ENCODE measurements at places on chromosomes 16 and 17.

DNA sequence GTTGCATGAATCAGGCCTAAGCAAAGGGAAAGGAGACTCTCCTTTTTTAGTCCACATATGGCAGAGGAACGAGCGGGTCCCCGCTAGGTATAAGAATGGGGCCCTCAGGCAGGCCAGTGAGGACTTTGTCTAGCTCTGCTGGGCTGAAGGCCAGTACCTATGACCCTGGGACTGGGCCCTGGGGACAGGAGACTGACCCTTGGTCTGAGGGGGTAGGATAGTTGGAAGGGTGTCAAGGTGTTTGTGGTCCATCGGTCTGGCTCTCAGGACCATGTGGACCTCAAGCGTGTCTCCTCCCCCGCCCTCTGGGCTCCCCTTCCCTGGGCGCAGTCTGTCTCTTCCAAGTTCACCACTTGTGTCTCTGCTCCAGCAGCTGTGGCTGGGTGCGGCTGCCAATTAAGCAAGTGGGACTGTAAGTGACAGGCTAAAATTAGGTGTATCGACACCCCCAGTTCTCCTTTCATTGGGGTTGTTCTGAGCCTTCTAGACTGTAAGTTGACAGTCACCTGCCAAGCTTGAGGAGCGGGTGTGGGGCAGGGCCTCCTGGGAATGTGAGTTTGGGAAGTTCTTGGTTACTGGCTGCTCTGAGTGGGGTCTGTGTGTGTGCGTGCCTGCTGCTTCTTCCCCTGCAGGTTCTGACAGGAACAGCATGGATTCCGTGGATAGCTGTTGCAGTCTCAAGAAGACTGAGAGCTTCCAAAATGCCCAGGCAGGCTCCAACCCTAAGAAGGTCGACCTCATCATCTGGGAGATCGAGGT, 24.5 kb downstream of the AKAP1 start:
- no peak for DNase-seq

- no peak for DNase-seq
These were observed 31.6 kb upstream of the CDRT15 start for GRCh38 chr17:14268264-14268663.

GRCh38 chr17:41178843-41179616, 1.0 kb upstream of the KRTAP4-2 start:
- no peak for DNase-seq

GRCh38 chr16:27515874-27516353, 33.8 kb downstream of the GTF3C1 start:
- peak; percentile 31 for DNase-seq

- no peak for DNase-seq
These were observed 50.5 kb downstream of the CACNG5 start for GRCh38 chr17:66885417-66885816.

- DNase-seq: no peak
These were observed 33.0 kb upstream of the ZNF750 start for GRCh38 chr17:82872591-82873520.

GRCh38 chr17:31470592-31470991, 79.1 kb downstream of the RAB11FIP4 start:
- no peak for DNase-seq

DNA sequence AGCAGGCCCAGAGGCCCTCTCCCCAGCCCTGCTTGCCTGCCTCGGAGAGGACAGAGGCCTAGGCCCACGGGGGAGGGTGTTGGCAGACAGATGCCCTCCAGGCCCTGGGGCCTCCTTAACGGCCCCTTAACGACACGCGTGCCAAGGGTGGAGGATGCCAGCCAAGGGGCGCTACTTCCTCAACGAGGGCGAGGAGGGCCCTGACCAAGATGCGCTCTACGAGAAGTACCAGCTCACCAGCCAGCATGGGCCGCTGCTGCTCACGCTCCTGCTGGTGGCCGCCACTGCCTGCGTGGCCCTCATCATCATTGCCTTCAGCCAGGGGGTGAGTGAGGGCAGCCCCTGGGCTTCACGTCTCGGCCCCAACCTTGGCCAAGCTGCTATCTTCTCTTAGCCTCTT, 21.7 kb downstream of the ADCY7 start:
- no peak for DNase-seq

DNA sequence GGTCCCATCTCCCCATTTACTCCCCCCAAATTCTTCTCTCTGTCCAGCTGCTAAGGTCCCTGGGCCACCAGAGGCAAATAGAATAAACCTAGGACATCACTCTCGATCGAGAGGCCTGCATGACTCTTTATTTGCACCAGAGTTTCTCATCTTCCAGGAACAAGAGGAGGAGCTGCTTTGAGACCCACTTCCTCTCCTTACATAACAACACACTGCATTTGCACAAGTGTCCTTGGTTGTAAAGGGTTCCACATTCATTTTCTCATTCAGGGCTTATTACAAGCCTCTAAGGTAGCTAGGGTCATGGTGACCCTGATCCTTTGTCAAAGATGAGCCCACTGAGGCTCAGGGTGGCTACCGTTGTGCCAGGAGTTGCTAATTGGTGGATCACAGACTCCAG, 38.1 kb upstream of the RHOT1 start:
- no peak for DNase-seq

DNA sequence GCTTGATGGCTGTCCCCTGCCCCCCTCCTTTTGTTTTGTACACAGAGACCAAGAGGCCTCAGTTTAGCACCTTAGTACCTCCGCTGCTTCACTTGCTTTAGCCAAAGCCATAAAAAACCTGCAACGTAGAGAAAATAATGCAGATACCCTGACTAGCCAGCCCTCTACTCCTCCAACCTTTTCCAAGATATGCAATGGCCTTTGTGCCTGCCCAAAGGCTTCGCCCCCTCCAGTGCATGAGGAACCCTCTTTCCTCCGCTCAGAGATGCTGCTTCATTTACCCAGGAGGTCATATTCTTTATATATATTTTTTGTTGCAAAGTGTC, 17.0 kb downstream of the CNTNAP1 start:
- DNase-seq: no peak

GRCh38 chr17:47621293-47622179, 28.2 kb upstream of the KPNB1 start:
- DNase-seq: peak; percentile 75

GRCh38 chr16:55577887-55578286, 11.4 kb downstream of the CAPNS2 start:
- no peak for DNase-seq

GRCh38 chr16:82108774-82109173, 61.2 kb downstream of the MPHOSPH6 start:
- DNase-seq: no peak

GRCh38 chr17:28402224-28402630, 3.8 kb downstream of the SLC46A1 start:
- peak; percentile 76 for DNase-seq

DNA sequence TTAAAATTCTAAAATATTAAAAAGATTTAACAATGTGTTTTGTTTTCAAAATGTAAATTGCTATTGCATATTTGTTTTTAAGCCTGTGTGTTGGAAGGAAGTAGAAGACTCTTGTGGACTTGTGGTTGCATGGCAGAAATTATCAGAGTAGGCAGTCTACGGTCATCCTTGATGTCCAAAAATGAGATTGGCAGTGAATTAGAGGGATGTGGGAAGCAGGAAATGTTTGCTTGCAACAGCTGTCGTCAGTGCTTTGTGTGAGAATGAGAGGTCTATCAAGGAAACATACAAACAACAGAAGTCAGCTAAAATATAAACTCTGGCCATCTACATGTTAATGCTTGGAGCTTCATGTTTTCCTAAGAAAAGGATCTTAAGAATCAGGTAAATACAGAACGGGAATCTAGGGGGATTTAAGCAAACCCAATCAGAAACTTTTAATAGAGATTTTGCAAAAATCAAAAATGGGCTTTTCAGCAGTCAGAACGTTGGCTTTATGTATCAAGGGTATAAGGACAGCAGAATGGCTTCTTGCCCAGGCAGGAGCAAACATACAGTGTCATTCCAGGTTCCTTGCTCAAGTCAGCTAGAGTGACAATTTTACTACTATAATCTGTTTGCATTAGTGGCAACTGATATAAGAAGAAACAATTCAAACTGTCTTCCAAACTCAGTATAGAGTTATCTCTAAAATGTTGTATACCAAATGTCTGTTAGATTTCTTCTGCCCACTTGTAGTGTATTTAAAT, 196.7 kb downstream of the CYB561 start:
- peak; percentile 7 for DNase-seq

- no peak for DNase-seq
These were observed 88.7 kb downstream of the GRIN2A start for GRCh38 chr16:10093576-10093975.
